Activated T-helper 1 cell treated with anti-CD3 and anti-CD28 coated beads, Interleukin-2, amount 50 U/mL, for 16 hours (primary cell): ENCODE measurements at places on chromosomes 4 and X.

- DNase-seq = no peak
These were observed 67.6 kb downstream of the MRPL1 start for GRCh38 chr4:77930154-77930639.

DNA sequence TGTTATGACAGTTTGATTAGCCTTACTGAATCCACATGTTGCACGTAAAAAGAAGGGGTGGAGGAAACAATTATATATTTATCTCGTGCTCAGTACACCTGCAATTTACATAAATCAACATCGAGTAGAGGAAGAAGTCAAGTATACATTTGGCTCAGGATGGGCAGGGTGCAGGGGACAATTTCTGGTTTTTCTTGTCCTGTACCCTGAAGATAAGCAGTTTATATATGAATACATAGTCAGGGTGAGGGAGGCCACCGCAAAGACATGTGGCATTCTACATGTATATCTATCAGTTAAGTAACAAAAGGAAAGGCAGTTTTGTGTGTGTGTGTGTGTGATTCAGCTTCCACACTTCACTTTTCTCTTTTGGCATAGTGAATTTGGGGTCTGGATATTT is 11.1 kb upstream of the EREG start:
- no peak for DNase-seq

DNA sequence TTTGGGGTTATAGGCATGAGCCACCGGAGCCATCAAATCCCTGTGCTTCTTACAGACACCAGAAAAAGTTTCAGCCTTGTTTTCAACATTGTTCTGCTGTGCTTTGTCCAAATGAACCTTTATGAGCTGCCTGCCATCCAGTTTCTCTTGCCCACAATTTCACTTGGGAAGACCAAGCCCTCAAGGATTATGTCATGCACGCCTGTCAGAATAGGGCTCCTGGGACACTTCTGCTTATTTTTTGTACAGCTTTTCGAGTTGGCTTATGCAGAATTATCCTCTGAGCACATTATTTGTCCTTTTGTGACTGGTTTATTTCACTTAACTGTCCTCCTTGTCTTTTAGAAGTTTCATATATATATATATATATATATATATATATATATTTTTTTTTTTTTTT is 16.2 kb downstream of the UBE2K start:
- no peak for DNase-seq

GRCh38 chr4:87005690-87006425 is 71.0 kb downstream of the AFF1 start:
- peak; percentile 18 for DNase-seq

DNA sequence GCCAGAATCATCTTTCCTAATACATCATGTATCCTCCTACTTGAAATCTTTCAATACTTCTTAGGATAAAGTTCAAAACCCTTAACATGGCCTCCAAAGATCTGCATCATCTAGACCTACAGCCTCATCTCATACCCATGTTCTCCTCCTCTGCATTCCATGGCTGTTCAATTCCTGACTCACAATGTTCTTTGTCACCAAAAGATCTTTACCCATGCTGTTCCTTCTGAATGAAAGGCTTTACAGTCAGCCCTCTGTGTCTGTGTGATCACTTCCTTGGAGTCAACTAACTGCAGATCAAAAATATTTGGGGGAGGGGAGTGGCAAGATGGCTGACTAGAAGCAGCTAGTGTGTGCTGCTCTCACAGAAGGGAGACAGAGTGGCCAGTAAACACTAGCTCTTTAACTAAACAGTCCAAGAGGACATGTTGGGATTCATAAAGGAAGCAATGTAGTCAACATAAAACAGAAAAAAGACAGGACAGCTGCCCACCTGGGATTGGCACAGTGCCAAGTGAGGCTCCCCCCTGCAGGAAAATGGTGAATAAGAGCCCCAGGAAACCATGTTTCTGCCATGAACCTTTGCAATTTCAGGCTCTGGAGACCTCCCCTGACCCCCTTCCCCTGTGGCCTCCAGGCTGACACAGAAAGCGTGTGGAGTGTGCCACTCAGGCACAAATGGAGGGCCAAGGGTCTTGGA is 31.9 kb downstream of the CBR4 start:
- DNase-seq = no peak

- DNase-seq = no peak
These were observed 309.4 kb downstream of the ARHGAP24 start for GRCh38 chr4:85784348-85784747.

DNA sequence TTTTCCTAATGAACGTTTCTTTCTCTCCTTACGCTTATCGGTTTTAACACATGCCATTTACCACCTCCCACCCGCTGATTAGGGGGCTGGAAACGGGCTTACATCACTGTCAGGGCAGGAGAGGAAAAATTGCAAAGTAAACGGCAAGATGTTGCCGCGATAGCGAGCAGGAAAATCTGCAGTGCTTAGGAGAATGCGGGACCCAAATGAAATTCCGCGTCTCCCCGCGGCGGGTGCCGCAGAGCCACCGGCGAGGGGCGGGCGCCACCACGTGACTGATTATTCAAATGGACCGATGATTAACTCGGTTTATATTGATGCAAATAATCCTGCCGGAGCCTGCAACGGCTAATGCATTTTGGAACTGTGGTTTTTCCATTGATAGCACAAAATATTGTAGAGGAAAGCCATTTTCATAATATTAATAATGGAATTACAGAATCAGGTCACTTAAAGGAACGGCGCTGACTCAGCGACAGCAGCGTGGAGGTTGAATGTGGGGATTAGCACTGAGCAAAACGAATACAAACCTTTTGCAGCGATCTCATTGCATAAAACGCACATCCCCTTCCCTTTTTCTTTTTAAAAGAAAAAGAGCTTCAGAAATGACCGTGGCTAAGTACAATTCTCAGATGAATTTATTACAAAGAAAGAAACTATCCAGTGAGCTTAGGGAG is 224.2 kb downstream of the STIM2 start:
- DNase-seq = no peak

DNA sequence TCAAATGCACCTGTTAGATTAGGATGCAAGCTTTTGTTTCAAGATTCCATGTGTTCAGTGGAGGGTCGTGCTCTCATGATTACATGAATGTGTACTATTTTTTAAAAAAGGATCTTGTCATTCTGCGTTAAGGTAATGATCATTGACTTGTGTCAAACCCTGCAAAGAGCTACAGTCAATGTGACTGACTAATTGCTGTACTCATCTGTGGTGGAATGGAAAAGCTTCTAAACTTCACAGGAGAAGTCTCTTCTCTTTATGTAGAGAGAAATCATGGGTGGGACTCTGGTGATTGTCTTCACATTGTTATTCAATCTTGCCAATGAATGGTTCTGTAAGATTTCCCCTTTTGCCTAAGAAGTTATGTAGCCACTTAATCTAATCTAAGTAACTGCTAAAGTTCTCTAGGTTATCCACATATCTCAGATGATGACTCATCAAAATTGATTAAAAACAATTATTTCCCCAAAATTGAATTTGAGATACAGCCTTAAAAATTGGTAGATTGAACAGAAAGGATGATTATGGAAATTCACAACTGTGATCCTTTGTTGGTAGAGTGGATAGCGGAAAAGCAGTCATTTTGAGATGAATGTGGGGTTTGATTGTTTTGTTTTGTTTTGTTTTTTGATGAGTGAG is 6.7 kb downstream of the MAGEE1 start:
- no peak for DNase-seq

- no peak for DNase-seq
These were observed 880.8 kb downstream of the TECRL start for GRCh38 chr4:63528256-63528991.

GRCh38 chr4:48189731-48190130 is 55.7 kb upstream of the TXK start:
- DNase-seq = no peak

DNA sequence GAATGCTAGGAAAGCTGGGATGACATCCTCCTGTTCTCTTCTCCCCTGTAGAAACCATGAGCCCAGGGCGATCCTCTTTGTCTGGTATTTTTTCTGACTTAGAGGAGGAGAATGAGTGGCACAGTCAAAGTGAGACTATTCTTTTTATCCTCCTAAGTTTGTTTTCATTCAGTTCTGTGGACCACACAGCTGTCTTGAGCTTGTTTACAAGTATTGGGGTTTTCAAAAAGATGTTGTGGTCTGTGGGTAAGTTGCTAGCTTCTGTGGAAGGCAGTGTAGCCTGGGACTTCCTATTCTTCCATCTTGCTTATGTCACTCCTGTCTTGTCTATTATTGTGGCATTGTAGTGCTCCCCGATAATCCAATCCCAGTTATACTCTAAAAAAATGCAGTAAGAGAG is 223.0 kb downstream of the PAPSS1 start:
- DNase-seq = no peak

GRCh38 chr4:84470204-84470785 is 28.8 kb downstream of the NKX6-1 start:
- no peak for DNase-seq

DNA sequence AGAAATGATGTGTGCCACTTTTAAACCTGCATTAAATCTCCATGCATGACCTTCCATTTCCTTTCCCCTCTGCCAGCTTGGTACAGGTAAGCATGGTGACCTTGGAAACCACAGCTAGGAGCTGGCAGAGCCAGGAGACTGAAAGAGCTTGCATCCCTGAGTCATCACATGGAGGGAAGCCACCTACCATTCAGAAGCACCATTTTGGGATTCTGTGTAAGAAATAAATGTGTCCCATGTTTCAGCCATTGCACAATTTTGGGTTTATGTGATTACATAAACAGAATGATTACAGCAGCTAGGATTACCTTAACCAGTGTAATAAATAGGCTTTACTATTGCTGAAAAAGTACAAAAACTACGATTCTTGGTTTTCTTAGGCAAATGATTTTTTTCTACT is 17.3 kb upstream of the CCDC149 start:
- DNase-seq = no peak
